ENCODE measurements at places on chromosomes 3 and 15. TPM values are rescaled to one million over a fixed set of nuclear protein-coding genes. Genes with fewer than 3 reads are reported as not detected.

Gene SLC6A1
- 1.2 TPM for polyA plus RNA-seq

Gene CCR2
- 1.6 TPM for polyA plus RNA-seq

Gene SLC28A1
- 6.4 TPM for polyA plus RNA-seq

Gene PATL2
- polyA plus RNA-seq = 0.65 TPM

Gene KLHL40
- polyA plus RNA-seq = not detected

Gene SPESP1
- 6.0 TPM for polyA plus RNA-seq

Gene ACAN
- 2.7 TPM for polyA plus RNA-seq

Gene ROBO2
- polyA plus RNA-seq = 88.0 TPM

DNA sequence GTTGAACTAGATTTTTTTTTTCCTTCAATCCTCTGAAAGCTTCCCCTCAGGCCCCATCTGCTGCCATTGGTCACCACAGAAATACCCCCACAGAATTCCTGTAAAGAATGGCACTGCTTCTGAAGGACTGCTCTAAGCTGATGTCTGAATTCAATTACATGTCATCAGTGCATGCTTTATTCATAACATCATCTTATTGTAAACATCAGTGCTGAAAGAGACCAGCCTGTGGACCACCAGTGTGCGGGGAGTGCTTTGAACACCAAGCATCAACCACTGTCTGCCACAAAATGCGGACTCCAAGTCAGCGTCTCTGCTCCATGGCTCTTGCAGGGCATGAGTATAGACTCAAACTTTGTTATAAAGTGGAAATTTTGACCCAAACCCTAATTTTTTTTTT, 11.6 kb downstream of the PHLDB2 start:
- no peak for DNase-seq

DNA sequence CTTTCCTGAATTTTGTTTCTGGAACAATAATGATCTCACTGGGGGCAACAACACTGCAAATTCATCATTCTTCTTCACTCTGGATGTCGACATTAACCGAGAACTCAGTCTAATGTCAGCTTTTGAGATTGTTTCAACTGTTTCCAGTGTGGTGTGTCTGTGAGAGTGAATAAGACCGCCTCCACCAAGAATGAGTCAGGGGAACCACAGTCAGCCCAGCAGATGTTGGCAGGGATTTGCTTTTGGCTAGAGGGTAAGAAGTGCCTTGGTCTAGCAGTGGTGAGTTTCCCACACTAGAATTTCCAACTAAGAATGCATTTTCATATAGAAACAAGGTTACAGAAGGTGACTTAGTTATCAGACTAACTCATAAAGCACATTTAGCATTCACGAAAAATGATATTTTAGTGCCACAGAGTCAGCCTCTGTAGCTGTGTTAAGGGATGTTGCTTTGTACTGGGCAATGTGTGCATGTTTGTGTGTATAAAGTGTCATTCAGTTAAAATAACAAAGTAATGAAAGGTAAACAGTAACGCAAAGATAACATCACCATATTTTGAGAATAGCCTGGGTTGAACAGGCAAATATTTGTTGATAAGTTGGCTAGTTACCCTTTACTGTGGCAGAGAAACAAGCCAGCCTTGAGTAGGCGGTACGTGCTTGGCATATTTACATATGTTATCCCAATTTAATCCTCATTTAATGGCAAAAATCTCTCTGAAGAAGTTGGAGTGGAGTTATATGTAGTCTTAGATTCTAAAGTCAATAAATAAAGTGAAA, 33.8 kb downstream of the DRD3 start:
- DNase-seq = no peak

DNA sequence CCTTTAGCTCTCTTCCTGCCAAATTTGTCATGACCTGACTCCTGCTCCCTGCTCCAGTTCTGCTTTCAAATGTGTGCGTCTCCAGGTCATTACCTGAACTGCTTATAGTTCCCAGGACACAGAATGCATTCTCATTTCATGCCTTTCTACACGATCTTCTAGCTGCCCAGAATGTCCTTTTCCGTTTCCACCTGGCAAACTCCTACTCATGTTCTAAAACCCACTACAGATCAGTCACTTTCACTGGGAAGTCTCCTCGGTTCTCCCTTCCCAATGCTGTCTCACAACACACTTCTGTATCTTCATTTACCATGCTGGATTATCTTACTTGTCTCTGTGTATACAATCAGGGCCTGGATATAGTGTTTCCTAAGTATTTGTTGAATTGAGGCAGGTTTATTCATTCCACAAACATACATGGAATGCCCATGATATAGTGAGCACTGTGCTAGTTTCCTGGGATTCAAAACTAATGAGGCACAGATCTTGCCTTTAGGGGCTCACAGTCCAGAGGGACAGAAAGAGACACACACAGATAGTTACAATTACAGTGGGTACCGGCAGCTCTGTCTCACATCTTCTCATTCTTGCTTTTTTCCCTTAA, 1.6 kb upstream of the NOX5 start:
- DNase-seq = no peak

- DNase-seq = no peak
Measured at GRCh38 chr15:96274698-96275097, 55.8 kb upstream of the NR2F2 start.

- DNase-seq = no peak
Measured at GRCh38 chr15:60933900-60934885, 294.9 kb downstream of the RORA start.

- DNase-seq = peak; percentile 34
Measured at GRCh38 chr3:32421991-32422859, 30.6 kb downstream of the CMTM7 start.

- no peak for DNase-seq
Measured at GRCh38 chr3:37147666-37148065, 26.7 kb downstream of the LRRFIP2 start.

DNA sequence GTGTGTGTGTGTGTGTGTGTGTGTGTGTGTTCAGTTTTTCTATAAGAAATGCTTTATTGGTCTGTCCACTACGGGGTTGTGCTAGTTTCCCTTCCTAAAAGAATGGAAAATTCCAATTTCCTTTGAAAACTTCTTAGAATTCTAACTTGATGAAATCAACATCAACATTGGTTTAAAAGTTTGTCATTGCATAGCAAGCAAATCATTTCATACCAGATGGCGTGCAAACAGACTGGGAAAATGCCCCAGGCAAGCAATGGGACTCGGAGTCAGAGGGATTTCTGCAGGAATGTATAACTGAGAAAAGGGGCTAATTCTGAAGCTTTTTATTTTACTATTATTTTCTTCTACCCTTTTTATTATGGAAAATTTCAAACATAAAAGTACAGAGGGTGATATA, 13.1 kb upstream of the DYNC1LI1 start:
- DNase-seq = no peak

- DNase-seq = no peak
Measured at GRCh38 chr3:126522363-126522788, 1.6 kb upstream of the CHST13 start.

DNA sequence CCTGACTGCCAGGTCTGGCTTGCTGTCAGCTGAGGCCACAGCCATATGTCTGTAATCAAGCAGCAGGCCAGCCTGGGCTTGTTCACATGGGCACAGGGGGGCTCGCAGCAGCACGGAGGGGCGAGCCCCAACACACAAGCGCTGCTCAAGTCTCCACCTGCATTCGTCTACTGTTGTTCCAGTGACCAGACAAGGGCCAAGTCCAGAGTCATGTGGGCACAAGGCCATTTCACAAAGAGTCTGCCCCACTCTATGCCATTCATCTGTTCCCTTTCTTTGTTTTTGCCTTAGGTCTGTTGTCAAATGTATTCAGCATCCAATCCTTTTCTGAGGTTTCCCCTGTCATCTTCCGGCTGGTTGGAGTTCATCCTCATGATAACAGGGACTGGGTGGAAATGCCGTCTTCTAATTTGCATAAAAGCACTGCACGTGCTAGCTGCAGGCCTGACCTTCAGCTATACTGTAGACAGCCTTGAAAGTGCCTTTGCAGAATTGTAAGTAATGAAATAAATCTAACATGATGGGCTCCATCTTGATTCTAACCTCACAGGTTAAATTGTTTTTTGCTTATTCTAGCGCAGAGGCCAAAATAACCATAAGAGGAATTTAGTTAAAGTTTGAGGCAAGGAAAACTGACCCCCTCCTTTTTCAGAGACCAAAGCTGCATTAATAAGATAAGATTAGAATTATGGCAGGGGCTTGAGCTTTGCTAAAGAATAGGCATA, 28.6 kb upstream of the KBTBD12 start:
- DNase-seq = peak; percentile 67

- DNase-seq = no peak
Measured at GRCh38 chr15:62244762-62245161, 79.7 kb upstream of the C2CD4B start.

GRCh38 chr3:196150481-196150880, 60.7 kb downstream of the ZDHHC19 start:
- no peak for DNase-seq

GRCh38 chr3:127053026-127053425, 70.1 kb downstream of the PLXNA1 start:
- no peak for DNase-seq

GRCh38 chr3:58085616-58086015, 77.4 kb downstream of the FLNB start:
- DNase-seq = no peak

GRCh38 chr3:122577409-122578031, at the start of gene PARP15:
TSS of gene PARP15 (plus strand) at chr3:122577650. CDS start at chr3:122577668, 18 bp downstream.
- no peak for DNase-seq

GRCh38 chr3:38726751-38727150, 77.3 kb upstream of the SCN5A start:
- no peak for DNase-seq

DNA sequence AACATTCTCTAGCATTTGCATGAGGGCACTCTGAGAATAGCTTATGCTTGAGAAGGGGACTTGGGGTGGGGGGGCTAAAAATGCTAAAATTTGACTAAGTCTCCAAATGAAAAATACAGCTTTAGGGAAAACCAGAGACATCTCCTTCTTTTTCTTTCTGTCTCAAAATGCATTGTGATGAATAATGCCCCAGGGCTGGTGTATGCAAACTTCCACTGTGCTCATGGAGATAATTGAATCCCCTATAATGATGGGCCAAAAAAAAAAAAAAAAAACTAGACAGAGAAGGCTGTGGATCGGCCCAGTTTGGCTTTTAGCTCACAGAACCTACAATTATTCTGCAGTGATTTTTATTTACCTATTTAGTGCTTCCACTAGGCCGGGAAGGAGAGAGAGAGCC, 147.9 kb upstream of the RORA start:
- DNase-seq = no peak

DNA sequence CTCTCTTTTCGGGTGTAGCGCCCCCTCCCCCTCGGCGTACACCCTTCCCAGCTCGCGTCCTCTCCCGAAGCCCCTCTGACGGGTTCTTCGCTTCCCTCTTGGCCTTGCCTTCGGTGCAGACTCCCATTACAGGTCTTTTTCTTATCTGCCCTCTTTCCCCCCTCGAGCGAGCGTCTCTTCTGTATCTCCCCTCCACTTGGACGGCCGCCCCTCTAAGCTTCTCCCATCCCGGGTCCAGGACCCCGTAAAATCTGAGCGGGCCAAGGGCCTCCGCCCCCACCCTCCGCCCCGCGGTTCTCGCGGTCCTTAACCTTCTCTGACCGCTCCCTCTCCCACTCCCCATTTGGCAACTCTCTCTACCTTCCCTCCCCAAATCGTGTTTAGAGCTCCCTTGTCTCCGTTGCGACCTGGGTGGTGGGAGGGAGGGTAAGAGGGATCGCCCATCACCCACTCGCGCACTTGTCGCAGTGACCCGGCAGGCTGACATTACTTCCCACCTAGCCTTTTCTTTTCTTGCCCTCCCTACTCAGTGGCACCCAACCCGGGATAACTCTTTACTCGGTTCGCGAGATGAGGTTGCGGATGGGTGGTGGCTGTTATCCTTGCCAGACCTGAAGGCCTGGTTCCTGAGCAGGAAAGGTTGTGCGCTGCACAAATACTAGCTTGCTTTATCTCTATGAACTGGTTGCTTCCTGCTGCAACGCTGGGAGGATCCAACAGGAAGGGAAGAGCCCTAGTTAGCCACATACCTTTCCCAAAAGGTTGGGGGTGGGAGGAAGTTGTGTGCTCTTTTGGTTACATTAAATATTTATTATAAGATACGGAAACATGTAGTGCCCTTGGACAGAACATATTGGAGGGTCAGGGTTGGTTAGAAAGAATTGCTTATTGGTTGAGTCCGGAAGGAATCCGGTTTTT, 922 bp downstream of the RAB11A start:
- DNase-seq = peak; percentile 41
